ENCODE measurements at places on chromosomes 1 and 21.

DNA sequence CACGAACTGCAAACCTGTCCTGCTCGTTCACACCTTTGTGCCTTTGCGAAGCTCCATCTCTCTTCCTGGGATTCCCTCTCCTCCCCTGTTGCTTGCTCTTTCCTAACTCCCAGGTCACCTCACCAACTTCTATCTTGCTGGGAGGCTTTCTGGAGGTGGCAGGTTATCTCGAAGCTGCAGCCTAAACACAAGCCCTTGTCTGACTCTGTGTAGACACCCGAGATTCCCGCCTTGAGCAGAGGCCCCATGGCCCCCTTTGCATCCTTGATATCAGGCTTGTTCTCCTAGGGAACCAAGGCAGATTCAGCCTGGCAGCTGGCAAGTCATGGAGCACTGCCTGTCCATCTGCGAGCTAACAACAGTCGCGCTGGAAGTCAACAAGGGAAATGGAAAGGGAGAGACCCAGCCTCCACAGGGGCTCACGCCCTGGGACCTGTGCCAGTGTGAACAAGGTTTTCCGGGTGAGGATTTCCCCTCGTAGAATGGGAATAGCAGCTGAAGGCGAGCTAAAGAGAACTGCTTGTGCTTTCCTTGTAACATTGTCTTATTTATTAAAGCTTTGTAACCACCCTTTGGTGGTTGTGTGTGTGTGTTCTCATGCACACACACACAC is 109.5 kb upstream of the JUN start:
- no peak for ATAC-seq

DNA sequence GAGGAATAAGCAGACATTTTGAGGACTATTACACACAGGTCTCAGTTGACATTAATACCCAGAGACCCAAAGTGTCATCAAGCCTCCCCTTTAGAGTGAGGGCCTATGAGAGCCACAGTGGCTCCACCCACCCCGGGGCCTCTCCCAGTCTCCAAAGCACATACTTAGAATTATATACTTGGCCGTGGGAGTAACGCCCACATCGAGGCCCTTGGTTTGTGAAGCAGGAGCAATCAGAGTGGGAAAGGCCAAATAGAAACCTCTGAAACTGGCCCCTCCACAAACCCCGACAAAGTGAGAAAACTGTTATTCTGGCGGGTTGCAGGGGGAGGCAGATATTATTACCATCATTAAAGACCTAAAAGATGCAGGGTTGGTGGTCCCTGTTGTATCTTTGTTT is 7.0 kb upstream of the DESI2 start:
- ATAC-seq: no peak

DNA sequence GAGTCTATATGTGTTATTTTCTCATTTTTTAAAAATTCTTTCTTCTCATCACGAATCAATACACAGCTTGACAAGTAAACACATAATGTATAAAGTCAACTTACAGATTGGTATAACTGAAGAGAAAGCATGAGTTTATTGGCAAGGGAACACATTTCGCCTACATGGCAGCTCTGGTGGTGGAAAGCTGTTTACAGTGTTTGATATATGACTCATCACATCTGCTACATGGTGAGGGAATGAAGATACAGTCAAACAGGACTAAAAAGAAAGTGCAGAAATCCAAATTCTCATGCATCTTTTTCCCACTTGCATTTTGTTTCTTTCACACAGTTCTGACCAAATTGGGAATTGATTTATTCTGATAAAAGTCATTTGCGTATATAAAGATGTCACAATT is 122.2 kb upstream of the ADGRL4 start:
- no peak for ATAC-seq

DNA sequence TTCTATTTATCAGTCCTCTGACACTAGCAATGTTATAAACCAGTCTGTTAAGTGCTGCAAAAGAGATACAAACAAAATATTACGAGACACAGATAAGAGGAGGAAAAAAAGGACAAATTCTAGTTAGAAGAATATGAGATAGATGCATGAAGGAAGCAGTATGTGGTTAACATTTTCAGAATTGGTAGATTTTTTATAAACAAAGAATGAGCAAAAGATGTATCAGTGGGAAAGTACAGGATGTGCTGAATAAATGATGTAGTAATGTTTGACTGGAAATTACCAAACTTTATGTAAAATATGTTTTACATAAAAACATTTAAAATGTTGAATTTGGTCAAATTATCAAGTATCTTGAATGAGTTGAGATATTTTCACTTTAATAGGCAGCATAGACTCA is 574.2 kb downstream of the NUF2 start:
- ATAC-seq: no peak

GRCh38 chr1:1013105-1013921 is at the start of gene ISG15:
Gene ISG15 (plus strand): TSS chr1:1013497. CDS start chr1:1013574, 77 bp downstream.
- peak; percentile 83 for ATAC-seq

DNA sequence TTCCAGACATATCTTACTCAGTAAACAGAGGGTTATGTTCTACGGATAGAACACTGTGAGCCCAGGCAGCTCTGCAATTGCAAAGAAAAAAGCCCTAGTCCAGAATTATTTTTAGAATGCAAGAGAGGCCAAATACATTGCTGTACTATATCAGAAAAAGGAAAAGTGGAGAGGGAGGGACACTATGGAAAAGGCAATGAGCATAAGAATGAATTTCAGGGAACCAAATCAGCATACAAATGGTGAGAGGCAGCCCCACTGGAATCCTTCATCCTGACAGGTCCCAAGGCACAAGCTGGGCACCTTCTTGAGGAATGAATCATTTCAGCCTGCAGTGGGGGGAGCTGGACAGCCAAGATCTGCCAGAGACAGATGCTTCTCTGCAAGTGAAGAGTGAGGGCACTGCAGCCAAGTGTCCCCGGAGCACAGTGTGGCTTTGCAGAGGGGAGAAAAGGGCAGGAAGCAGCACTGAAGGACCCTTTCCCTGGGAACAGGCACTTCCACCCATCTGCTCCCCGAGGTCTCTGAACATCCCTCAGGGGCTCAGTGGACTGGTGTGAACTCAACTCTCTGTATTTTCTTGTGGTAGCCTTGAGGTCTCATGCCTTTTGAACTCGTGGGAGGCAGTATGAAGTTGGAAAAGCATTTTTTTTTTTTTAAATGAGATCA is 115.6 kb downstream of the XCL2 start:
- no peak for ATAC-seq

DNA sequence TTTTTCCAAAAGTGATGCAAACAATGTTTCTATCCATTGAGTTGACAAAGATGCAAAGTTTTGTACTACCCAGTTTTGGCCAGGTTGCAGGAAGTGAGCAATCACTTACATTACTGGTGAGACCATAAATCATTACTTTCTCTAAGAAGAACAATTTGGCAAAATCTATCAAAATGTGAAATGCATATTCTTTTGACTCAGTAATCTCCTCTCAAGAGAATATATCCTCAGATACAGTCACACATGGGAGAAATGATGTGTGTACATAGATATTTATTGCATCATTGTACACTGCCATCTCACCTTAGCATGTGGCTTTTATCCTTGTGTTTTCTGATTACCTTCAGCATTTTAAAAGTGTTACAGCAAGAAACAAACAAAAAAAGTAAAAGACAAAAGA is 52.4 kb upstream of the FMO3 start:
- no peak for ATAC-seq

GRCh38 chr1:218211241-218211640 is 73.9 kb upstream of the RRP15 start:
- no peak for ATAC-seq

DNA sequence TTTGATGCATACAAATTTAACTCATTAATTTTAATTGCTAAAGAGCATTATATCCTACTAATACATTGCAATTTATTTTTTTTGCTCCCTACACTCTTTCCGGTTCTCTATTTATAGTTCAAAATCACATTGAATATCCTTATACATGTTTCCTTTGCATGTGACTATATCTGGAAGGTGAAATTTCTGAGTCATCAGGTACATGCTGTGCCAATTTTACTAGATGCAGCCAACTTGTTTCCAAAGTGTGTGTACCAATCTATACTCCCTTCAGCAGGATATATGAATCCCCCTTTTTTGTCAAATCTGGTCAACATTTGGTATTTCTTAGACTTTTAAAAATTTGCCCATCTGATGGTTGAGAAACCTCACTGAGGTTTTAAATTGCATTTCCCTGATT is 602.9 kb upstream of the CAMK1G start:
- peak; percentile 55 for ATAC-seq

- ATAC-seq: no peak
Measured at GRCh38 chr1:15068152-15068551, 85.4 kb upstream of the TMEM51 start.

- ATAC-seq: no peak
Measured at GRCh38 chr21:39688010-39688409, 57.0 kb upstream of the IGSF5 start.

DNA sequence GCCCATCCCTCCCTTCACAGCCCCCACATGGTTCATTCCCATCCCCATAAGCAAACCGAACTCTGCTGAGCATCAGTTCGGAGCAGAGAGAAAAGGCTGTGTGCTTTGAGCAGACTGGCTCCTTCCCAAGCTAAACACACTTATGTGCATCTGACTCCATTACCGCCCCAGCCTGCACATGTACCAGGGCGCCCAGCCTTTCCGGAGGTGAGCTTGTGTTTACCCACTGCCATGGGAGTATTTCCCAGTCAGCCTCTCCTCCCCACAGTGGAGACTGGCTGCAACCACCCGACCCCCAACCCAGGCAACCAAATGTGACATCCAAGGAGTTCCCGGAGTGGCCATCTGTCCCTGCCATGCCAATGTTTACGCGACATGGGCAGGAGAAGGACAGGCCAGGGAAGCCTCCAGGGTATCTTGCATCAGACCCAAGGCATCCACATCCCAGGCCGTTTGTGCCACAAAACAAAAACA is 9.4 kb downstream of the TIAM1 start:
- ATAC-seq: no peak

DNA sequence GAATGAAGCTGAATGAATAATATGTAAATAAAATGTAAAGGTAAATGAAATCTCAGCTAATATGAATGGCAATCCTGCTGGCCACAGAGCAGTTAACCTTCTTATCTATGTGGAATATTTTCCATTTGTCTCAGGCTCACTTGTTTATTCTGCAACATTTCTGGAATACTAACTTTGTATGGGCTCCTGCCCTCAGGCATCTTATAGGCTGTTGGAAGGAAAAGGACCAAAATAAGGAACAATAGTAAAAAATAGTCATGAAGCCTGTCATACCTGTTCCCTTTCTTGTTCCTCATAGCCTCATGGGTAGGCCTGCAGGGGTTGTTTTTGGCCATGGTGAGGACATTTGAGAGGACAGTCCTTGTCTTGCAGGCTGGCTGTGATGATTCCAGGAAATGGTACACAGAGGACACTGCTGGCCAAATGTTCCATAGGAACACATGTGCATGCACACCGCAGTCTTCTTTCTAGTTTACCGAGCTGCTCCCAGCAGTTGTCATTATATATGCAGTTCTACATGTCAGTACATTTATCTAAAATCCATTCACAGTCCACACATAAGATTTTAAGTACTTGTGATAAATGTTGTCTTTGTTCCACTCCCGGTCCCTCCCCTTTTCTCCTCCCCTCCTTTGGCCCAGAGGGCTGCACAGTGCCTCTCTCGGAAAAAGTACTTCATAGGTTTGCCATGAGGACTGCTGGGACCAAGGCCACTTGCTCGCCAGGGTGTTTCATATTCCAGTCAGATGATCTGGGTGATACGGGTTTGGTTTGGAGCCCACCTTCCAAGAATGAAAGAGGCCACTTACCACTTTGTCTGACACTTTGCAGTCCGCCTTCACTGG is 15.2 kb upstream of the KCNQ4 start:
- no peak for ATAC-seq

- ATAC-seq: no peak
Measured at GRCh38 chr1:220952961-220953643, 73.9 kb downstream of the HLX start.

GRCh38 chr1:908661-909060 is 15.1 kb upstream of the SAMD11 start:
- no peak for ATAC-seq

- no peak for ATAC-seq
Measured at GRCh38 chr21:42429856-42430255, 26.2 kb downstream of the UBASH3A start.

GRCh38 chr1:167777269-167777650 is 55.5 kb downstream of the MPZL1 start:
- no peak for ATAC-seq

DNA sequence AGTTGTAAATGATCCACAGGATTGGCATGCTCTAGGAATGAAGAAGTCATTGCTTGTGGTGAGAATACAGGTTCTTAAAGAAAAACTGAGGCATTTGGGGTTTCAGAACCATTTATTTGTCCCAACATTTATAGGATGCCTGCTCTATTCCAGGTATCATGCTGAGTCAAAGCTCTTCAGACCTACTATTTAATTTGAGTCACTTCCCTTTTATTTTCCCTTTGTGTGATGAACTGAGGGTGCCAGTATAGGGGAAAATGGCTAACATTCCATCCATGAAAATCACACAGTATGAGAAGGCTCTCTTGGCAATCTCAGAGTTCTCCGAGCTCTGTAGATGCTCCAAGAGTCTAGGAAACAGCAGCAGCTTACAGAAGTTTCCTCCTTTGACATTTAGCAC is 110.4 kb downstream of the RNF220 start:
- ATAC-seq: no peak

DNA sequence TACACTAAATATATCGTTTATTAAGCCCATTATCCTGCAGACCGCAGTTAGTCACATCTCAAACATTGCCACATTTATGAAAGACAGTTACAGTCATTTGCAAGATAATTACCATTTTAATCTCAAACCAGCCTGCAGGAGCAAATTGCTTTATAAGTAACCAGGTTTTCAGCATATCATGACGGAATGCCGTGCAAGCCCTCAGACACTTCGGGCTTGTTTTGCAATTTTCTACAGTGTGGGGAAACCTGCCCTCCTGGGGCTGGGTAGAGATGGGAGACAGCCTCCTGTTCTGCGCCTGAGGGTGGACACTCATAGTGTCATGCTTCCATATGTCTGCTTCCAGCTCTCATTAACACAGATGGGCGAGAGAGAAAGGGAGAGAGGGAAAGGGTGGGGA is 563.9 kb downstream of the NPHP4 start:
- ATAC-seq: peak; percentile 61

GRCh38 chr1:90795431-90795830 is 78.3 kb upstream of the BARHL2 start:
- no peak for ATAC-seq

DNA sequence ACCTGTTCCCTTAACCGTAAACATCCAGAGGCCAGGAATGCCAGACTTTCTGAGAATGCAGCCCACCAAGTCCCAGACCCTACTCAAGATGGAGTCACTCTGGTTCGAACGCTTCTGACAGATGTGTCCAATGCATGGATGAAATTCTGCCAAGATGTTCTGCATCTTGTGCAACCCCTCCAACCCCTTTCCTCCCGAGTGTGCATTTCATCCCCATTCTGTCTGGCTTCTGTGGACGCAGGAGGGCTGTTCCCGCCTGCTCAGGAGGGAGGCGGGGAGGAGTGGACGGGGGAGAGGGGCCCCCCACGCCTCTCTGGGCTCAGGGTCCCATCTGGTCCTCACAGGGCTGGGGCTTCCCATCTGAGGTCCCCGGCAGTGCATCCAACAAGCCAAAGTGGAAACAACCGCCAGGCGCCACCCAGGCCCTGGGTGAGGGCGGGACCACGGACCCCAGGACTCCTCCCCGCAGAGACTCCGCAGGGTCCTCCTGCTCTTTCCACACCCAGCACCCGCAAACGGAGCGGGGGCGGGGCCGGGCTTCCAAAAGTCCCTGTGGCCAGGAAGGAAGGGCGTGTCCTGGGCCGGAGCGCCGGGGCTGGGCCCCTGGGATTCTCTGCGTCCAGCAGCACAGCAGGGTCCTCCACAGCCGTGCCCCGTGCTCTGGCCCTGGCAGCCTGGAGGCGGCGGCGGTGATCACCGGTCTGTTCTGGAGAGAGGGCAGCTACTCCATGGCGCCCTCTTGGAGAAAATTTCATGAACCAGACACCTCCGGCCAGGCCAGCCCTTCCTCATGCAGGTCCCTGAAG is 27.8 kb upstream of the SUMO3 start:
- ATAC-seq: peak; percentile 53

Data from esophagus mucosa (tissue), 1 donor.